ENCODE measurements at places on chromosomes 6 and 20.

DNA sequence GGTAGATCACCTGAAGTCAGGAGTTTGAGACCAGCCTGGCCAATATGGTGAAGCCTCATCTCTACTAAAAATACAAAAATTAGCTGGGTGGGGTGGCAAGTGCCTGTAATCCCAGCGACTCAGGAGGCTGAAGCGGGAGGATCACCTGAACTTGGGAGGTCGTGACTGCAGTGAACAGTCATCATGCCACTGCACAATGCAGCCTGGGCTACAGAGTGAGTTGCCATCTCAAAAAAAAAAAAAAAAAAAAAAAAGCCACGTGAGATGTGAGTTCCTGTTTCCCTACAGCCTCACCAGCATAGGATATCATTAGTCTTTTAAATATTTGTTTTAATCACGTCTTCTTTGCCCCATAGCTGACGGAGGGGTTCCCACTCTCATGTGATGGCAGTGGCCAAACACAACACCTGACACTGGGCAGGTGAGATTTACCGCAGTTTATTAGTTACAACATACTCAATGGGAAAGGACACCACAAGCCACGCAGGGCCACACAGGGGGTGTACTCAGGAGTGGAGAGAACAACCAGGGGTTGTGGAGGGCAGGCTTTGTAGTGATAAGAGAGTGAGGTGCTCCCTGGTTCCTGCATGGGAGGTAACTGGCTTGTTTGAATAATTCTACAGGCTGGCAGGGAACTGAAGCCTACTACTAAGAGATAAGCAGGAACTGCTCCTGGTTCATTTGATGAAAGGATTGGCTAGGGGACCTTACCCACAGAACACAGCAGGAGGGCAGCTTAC lies 4.6 kb upstream of the LZTS3 start:
- no peak for DNase-seq

- peak; percentile 18 for DNase-seq
Measured at GRCh38 chr6:77466055-77466450, 2.8 kb upstream of the HTR1B start.

DNA sequence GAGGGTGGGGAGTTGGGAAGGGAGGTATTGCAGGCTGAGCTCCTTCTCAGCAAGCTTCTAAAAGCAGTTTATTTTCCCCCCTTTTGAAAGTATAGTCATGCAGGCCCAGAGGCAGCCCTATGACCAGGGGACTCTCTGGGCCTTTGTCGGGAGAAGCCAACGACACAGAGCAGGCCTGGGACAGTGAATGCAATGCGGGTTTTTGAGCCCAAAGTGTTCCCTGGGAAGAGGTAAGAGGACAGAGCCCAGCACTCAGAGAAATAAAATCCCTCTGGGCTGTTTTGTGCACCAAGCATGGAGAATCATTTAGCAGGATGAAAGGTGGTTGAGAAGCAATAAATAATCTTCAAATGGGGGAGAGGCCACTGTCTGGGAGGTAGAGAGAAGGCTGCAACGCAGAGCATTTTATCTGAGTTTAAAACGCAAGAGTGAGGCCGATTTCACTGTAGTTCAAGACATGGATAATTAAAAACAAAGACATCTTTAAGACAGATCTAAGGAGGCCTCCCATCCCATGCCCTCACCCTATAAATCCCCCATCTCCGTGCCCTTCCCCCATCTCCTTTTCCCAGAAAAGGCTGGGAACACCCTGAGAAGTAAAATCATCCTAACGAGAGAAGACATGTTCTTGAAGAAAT lies 237.5 kb downstream of the CDC5L start:
- DNase-seq: no peak

- no peak for DNase-seq
Measured at GRCh38 chr6:53647462-53648094, 18.0 kb downstream of the KLHL31 start.

Measured in NCI-H1105 treated with DMSO at 0.1 percent for 48 hours (cell line).